Stimulated activated CD4-positive, alpha-beta T cell treated with anti-CD3 and anti-CD28 coated beads, Interleukin-1b, Interleukin-23, amount 100 ng/mL, for 1 hour (primary cell): ENCODE measurements at places on chromosomes 16 and 17.

DNA sequence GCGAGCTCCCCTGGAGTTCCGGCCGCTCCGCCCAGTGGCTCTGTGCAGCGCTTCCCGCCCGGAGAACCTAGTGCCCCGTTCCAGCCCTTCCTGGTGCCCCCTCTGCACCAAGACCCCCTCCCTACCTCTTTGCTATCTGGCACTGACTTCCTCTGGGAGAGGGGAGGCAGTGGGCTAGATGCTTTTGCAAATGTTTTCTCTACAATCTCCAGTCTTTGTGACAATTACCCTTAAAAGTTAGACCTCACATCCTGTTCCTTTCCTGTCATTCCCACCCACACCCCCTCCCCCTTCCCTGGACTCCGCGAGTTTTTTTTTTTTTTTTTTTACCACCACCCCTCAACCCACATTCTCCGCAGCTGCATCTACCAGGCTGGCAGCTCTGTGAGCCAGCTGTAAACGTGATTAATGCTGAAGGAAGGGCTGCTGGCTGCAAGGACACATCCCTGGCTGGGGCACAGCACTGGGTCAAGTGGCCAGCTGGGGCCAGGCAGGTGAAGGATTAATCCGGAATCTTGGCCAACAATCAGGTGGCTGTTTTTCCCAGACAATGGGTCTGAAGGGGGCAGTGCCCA, 101.5 kb downstream of the MGAT5B start:
- DNase-seq, result no peak

DNA sequence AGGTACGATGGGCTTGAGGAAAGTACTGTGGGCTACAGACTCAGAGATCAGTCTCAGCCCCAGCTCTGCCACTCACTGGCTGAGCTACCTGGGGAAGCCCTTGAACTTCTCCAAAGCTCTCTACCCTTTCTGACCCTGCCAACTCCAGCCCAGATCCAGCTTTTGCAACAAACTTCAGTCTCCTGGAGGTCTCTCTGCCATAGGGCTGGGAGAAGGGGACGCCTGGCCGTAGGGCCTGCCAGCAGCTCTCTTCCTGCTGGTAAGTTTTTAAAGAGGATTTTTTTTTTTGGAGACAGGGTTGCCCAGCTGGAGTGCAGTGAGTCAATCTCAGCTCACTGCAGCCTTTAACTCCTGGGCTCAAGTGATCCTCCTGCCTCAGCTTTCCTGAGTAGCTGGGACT, 11.5 kb downstream of the INPP5K start:
- DNase-seq, result no peak

GRCh38 chr17:8056976-8057625, 18.2 kb downstream of the ALOX15B start:
- DNase-seq, result no peak

- no peak for DNase-seq
Observed at GRCh38 chr17:48215583-48216139, 108.1 kb downstream of the SNX11 start.

GRCh38 chr16:70430667-70431536, 8.0 kb downstream of the ST3GAL2 start:
- no peak for DNase-seq

GRCh38 chr16:54582631-54583250, 296.2 kb upstream of the IRX3 start:
- DNase-seq, result no peak

DNA sequence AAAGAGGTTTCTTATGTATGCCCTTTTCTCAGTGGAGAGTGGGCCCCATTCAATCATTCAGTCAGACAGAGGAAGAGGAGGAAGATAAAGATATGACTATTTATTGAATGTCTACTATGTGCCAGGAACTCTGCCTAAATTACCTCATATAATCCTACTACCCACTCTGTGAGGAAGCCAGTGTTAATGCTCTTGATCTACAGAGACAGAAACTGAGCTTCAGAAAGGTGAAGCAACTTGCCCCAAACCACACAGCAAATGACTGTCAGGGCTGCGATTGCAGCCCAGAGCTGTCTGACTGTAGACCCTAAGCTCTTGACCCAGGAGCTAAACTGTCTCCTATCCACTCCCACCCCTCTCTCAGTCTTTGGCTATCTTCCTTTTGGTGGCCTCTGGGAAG, 8.4 kb downstream of the SRCIN1 start:
- no peak for DNase-seq

DNA sequence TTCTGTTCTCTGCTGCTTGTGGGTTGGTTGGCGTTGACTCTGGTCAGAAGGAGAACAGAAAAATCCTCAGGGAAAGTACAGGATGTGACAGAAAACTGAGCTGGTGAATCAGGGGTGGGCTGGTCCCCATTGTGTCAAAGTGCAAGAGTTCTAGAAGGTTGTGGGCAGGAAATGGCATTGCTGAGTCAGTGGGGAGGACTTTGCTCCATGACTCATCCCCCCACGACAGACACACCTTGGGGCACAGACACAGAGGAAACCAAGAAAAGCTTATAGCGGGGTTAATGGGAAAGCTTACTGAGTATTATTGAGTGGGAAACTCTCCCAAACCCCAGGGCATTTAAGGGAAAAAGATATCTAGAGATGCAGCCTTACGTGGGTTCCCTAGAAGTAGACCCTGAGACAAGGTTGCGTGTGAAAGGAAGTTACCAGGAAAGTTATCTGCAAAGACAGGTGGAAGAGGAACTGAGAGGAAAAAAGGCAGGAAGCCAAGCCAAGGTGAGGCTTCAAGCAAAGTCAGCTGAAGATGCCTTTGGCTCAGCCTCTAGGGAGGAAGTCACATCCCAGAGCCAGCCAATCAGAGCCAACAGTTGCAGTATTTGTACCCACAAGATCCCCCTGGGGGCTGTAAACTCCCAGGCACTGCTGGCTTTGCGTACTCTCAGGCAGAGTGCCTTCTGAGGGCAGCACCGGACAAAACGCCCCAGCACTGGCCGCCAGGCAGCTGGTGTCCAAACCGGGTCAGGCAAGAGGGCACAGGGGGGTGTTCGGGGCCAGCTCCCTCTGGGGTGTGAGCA, 86.4 kb downstream of the FOXL1 start:
- DNase-seq, result peak; percentile 13

GRCh38 chr17:75514299-75514918, 928 bp downstream of the CASKIN2 start:
- no peak for DNase-seq

DNA sequence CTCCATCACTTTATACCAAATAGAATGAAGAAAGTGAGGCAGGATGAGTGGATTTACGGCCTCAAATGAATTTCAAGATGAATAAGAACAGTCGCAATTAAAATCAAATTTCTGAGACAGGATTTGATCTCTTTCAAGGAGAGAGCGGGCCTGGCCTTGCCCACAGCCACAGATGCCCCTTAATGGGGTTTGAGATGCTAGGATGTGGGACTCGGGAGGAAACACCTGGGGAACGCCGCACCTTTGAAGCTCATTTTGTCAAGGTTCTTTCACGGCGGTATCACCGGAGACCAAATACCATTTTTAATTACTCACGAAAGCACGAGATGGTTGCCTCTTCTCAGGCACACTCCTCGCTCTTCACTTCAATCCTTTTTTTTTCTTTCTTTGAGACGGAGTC, 178.1 kb upstream of the SDK2 start:
- DNase-seq, result no peak

DNA sequence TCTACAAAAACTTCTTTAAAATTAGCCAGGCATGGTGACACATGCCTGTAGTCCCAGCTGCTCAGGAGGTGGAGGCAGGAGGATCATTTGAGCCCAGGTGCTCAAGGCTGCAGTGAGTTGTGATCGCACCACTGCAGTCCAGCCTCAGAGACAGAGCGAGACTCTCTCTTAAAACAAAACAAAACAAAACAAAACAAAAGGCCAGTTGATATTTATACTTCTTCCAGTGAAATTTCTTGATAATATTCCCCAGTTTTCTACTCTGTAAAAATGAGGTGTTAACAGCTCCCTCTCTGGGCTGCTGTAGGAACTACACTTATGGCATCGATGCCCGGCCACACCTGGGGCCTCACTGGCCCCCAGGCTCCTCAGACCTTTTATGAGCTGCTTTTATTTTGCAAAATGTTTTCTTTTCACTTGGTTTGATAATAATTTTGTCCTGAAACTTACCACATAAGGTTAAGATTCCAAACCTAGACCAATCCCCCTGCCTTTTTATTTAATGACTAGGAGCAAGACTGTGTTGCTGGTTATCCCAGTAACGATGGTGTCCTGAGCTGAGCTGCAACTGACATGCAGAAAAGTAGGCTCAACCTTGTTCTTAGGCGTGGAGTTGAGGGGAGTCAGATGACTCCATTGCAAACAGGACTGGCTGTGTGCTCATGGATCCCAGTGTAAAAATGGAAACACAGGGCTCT, 17.6 kb downstream of the MAPK8IP3 start:
- DNase-seq, result no peak

GRCh38 chr17:72422204-72422504, 301.3 kb downstream of the SOX9 start:
- no peak for DNase-seq

DNA sequence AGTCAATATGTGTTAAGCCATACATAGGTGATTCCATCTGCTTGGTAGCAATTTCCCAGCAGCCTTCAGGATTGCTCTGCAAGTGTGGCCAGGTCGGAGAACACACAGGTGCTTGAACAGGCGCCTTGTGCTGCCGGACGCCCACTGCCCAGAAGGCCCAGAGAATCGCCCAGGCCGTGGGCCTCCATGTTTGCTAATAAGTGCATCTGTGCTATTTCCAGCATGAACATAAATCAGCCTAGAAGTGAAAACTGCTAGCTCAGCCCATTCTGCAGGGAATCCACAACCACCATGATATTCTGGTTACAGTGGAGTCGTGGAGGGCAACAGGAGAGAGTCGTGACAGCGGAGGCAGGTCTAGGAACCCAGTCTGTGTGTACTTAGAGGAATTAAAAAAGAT, 78.1 kb downstream of the ZFHX3 start:
- no peak for DNase-seq

DNA sequence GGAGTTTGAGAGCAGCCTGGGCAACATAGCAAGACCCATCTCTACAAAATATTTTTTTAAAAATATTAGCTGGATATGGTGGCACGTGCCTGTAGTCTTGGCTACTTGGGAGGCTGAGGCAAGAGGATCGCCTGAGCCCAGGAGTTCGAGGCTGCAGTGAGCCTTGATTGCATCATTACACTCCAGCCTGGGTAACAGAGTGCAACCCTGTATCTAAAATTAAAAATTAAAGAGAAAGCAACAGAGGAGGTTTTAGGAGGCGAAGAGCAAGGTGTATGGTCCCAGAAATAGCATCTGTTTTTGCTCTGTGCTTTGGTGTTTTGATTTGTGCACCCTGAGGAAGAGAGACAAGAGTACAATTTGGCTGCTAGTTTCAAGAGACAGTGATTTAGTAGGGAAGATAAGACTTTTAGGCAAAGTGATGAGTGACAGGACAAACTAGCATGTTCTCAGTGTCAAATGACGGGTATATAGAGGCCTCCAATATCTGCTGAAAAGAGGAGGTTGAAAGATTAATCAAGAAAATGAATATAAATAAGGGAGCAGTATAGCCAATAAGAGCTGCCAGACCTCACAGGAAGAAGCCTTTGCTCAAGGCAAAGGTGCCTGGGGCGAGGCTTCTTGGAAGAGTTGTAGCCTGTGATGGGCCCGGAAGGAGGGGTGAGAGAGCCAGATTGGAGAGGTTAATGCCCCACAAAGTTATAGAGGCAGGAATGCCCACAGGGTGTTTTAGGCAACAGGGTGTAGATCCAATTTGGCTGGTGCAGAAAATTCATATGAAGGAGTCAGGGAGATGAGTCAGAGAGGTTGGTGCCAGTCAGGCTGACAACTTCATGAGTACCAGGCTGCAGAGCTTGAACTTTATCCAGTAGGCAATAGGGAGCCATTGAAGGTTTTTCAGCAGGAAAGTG, 11.4 kb downstream of the HLF start:
- DNase-seq, result no peak

- DNase-seq, result no peak
Observed at GRCh38 chr17:48484850-48485249, 46.0 kb downstream of the HOXB1 start.

DNA sequence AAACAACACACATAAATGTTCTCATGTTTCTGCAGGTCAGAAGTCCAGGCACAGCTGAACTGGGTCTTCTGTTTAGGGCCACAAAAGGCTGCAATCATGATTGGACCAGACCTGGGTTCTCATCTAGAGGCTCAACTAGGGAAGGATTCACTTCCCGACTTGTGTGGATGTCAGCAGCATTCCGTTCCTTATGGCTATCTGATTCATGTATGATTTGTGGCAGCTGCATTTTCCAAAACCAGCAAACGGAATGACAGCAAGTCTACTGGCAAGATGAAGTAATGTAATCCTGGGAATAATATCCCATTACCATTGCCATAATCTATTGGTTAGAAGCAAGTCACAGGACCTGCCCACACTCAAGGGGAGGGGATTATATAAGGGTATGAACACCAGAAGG, 22.1 kb downstream of the CEP112 start:
- DNase-seq, result no peak

DNA sequence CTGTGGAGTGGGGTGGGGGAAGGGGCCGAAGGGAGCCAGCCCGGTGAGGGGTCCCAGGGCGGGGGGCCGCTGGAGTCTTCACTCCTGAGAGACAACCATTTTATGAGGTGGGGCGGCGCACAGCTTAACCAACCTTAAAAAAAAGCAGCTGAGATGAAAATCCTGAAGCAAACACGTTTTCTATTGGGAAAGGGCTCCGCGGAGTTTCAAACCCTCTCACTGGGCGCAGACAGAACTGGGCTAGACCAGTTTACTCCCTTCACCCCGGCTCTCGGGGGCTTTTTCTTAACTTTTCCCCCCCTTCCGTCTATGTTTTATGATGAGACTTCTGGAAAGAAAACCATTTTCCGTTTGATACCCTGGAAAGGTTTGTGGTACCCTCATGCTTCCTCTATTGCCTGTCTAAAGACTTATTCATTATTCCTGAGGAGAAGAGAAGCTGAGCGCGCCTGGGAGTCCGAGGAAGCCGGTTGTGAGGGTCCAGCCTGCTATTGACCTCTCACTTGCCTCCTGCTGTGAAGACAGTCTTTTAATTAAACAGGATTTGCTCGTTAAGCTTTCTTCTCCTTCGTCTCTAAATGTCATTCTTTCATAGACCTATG, 482 bp upstream of the SSH2 start:
- DNase-seq, result no peak

- no peak for DNase-seq
Observed at GRCh38 chr16:51696376-51696775, 545.3 kb upstream of the SALL1 start.

DNA sequence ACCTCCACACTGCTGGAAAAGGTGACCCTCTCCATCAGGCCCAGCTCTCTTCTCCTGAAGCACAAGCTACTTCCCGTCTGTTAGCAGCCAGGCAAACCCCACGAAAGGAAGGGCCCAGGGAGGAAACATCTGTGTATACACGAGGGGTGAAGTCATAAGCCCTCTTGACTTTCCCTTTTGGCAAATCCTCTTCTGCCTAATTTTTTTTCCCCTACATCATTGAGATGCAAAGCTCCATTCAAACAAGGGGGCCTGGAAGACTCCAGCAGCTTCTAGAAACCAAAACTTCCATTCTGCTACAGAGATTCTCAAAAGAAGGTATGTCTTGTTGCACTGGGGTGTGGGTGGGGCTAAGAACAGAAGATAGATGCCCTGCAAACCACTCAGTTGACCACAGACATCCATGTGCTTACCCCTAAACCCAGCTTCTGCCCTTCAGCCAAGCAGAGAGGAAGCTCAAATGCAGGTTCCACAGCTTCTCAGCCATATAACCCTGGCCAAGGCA, 145.6 kb upstream of the RCVRN start:
- no peak for DNase-seq
